Activated CD4-positive, alpha-beta T cell treated with anti-CD3 and anti-CD28 coated beads, Interleukin-2, amount 10 ng/mL, durations not matched to agents 7 days and 5 days (primary cell): ENCODE measurements at places on chromosomes 12 and 14. TPM values are rescaled to one million over a fixed set of nuclear protein-coding genes. Genes with fewer than 3 reads are reported as not detected.

APOF gene
- total RNA-seq: not detected

- no peak for DNase-seq
These were observed 32.8 kb downstream of the HECTD4 start for GRCh38 chr12:112349431-112349830.

- no peak for DNase-seq
These were observed 7.7 kb downstream of the OR6C68 start for GRCh38 chr12:55499810-55500252.

DNA sequence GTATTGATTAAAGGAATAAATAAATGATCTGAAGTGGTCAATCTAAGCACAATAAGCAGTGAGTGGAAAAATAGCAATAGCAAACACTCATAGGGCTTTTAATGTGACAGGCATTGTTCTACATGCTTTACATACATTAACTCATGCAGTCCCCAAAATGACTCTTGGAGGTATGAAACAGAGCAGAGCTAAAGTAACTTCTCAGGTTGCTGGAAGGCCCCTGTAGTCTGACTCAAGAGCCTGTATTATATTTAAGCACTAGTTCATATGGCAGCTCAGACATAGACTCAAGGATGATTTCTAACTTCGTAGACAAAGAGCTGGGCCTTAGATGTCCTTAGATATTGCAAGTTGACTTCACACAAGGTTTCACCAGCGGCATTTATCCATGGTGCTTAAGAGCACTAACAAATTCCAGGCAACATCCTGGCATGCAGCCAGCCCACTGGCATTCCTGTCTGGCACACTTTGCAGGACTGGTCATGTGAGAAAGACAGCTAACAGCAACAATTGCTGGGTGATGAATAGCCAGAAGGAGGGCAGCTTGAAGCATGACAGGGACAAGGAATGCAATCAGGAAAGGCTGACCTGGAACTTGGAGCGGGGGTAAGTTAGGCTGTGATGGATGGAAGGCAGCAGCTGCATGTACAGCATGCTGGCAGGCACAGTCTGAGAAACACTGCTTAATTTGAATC, 22.9 kb upstream of the KTN1 start:
- no peak for DNase-seq

- DNase-seq: peak; percentile 55
These were observed 636 bp downstream of the FBXO33 start for GRCh38 chr14:39431416-39432178.

GRCh38 chr12:128844031-128844635, 9.1 kb upstream of the GLT1D1 start:
- no peak for DNase-seq
